Right atrium auricular region (tissue), 2 donors: ENCODE measurements at places on chromosomes 12 and 14. TPM values are rescaled to one million over a fixed set of nuclear protein-coding genes. Genes with fewer than 3 reads are reported as not detected.
A peak's percentile ranks its signal among the peaks of the same experiment; 100 is the strongest.

- DNase-seq, result no peak
These were observed 46.0 kb upstream of the FOS start for GRCh38 chr14:75232597-75232996.

GRCh38 chr14:32820181-32820580 lies 118.5 kb upstream of the NPAS3 start:
- DNase-seq, result no peak

The CCDC175 gene
- total RNA-seq, result not detected

GRCh38 chr14:51209457-51209856 lies 30.6 kb upstream of the TMX1 start:
- DNase-seq, result no peak

The WNT5B gene
- total RNA-seq, result 1.5 TPM

- DNase-seq, result no peak
These were observed 8.2 kb downstream of the DMAC2L start for GRCh38 chr14:50320283-50320682.

DNA sequence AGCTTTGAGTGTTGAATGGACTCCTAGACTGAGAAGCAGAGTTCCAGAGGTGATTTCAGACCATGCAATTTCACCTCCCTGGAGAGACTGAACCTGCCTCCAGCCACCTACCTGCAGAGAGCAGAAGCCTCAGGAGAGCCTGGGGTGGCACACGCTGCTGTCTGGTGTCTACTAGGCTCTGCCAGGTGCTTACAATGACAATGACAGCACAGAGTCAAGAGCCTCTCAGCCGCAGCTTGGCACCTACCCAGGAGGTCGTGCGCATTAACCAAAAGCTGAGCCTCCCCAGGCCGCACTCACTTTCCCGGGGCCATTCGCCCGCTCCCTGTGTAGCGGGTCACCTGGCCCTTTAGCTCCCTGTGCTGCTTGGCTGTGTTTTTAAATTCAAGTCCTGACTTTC lies 63.2 kb downstream of the TESC start:
- DNase-seq, result no peak

The PLA2G1B gene
- not detected for total RNA-seq

DNA sequence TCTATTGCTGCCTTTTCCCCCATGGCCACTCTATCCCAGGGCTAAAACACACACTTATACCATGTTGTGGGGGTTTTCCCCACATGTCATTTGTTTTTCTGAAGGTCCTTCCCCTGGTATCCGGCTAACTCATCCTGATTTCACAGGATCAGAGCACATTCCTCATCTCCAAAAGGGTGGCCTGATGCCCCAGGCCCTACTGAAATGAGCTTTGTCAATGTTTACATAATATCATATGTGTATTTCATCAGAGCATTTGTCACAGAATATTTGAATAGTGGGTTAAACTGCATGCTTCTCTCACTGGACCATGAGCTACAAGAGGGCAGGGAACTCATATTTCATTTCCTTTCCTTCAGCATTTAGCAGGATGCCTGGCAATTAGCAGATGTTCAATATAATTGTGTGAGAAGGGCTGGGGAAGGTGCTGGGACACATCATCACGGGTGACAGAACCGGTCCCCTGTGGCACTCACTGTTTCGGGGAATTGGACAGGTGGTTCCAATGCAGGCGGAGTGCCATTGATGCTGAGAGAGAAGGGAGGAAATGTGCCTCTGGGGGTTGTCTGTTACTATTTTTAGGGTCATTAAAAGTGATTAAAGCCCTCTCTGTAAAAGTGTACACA lies 26.8 kb downstream of the EMP1 start:
- DNase-seq, result peak; percentile 52

DNA sequence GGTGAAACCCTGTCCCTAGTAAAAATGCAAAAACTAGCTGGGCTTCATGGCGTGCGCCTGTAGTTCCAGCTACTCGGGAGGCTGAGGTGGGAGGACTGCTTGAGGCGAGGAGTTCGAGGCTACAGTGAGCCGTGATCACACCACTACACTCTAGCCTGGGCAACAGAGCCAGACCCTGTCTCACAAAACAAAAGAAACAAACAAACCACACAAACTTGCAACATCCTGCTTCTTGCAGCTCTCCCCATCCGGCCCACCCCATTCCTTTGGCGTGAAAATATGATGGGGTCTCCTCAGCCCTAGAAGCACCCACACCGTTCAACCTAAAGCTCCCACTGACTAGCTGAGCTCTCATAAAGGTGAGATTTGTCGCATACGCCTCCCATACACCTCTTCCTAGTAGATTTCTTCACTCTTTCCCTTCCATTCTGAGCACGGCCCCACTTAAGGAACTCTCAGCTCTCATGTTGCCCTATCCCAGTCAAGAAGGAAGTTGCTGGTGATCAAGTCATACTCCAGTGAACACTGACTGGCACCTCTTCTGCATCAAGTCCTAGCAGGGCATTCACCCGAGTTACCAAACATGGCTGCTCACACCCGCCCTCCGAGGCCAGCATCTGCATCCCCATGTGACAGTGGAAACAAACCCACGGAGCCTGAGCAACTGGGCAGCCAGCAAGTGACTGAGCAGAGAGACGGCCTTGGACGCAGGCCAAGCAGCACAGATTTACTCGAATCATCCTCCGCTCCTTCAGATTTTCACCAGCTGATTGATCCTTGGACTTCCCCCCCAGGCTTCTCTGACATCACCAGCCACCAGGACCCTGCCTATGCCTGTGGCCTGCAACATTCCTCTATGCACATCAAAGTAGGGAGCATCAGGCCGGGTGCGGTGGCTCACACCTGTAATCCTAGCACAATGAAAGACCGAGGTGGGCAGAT lies 18.9 kb upstream of the CD27 start:
- no peak for DNase-seq

GRCh38 chr12:114241973-114242434 lies 163.9 kb downstream of the TBX5 start:
- no peak for DNase-seq

- no peak for DNase-seq
These were observed 15.5 kb downstream of the LHX5 start for GRCh38 chr12:113456199-113456598.

The RNF212B gene
- total RNA-seq, result not detected

- DNase-seq, result no peak
These were observed 59.5 kb upstream of the RASSF3 start for GRCh38 chr12:64550755-64551154.

The ST8SIA1 gene
- total RNA-seq, result 5.0 TPM

DNA sequence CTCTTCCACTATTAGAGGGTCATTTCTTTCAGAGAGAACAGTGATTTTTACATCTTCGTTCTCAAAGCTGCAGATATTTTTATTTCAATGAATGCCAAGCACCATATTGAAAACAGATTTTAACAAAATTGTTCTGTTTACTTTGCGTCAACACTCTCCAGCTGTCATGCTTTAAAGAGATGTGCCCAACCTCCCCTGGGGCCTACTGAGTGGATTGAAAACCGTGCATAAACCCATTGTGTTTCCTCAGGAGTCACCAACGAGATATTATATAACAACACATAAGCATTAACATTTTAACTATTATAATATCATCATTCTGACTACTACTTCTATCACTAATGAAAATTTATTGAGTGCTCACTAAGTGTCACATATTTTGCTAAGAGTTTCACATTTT lies 81.6 kb downstream of the MYF5 start:
- no peak for DNase-seq

DNA sequence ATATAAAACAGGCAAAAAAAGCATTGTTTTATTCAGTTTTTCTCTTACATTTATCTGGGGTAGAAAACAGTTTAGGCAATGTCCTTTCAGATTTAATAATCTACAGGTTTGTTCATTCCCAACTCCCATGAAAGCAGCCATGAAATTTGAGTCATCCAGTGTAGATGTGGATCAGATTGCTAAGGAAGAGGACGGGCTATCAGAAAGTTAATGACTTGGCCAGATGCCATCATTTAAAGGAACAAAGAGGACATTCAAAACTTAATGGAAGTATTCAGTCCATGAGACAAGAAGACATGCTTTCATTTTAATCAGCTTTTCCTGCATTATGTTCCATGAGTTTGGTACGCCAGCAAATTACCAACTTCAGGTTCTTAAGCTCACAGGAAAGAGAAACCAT lies 31.1 kb upstream of the POC1B start:
- no peak for DNase-seq

DNA sequence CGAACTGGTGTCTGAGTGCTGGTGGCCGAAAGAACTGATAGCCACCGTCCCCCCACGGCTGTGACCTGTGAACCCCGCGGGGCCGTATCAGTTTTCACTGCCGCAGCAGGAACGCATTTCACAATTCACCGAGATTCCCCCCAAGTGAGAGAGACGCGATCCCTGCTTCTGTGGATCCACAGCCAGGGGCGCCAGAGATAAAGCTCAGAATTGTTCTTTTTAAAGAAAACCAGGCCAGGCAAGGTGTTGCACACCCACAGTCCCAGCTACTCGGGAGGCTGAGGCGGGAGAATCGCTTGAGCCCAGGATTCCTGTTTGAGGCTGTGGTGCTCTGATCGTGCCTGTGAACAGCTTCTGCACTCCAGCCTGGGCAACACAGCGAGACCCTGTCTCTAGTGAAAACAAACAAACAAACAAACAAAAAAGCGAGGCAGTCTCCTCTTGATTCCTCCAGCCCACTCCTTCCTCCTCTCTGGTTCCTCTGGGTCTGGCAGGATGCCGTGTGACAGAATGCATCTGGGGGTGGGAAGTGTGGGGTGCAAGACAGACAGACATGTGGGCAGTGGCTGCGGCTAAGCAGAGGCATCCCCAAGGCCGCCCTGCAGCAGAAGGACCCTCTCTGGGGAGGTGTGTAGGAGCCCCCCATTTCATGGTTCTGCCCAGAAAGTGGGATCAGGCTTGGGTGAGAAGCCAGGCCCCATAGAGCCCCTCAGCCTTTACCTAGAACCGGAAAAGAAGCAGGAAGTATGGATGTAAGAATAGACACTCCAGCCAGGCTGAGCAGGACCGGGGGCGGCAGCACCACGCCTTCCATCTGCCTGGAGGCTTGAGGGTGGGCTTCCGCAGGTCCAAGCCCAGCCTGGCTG lies 39.2 kb upstream of the PPP1R13B start:
- no peak for DNase-seq

DNA sequence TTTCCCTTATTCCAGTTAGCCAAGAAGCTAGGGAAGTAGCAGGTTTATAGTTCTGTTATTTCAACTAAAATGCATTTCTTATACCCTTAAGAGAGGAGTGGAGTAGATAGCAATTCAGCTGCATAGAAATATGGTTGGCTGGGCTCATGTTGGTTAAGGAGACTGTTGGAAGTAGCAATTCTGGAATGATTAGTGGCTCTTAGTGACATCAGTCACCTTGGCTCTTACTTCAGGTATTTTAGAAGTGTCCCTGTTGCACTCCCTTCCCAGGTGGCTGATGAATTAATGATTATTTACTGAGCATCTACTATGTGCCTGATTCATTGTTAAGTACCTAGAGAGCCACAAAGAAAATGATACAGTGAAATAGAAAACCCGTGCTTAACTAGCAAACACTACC lies 128.1 kb downstream of the MGST1 start:
- DNase-seq, result no peak

The KRT78 gene
- not detected for total RNA-seq

The DBX2 gene
- 0.19 TPM for total RNA-seq

GRCh38 chr12:23895792-23896218 lies 53.7 kb downstream of the SOX5 start:
- no peak for DNase-seq

- no peak for DNase-seq
These were observed 153.9 kb upstream of the RFLNA start for GRCh38 chr12:124140944-124141486.

DNA sequence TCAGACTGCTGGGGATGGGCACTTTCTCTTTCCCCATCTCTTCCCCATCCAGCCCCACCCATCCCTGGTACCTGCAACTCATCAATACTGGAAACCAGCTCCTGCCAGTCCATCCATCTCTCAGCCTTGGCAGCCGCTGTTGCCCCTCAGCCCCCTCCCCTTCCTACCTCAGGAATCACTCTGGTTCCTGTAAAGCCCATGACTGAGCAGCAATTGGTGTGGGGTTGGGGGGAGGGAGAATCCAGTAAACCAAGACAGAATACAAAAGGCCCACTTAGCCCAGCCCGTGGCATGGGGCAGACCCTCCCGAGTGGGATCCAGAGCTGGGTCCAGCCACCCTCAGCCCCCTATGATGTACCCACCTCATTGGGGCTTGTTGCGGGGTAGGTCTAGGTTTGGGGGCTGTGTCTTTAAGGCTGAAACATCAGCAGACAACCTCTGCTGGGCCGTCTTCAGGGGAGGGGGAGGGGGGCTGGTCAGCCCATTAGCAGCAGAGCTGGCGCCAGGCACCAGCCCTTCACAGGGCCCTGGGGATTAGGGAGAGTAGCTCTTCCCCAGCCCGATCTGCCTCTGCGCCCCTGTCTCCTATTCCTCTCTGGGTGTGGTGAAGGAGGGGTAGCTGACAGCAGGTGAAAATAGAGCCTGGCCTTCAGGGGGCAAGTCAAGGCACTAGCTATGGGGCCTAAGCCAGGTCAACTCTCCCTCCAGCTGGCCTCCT lies 702 bp upstream of the PRPH start:
- DNase-seq, result no peak

DNA sequence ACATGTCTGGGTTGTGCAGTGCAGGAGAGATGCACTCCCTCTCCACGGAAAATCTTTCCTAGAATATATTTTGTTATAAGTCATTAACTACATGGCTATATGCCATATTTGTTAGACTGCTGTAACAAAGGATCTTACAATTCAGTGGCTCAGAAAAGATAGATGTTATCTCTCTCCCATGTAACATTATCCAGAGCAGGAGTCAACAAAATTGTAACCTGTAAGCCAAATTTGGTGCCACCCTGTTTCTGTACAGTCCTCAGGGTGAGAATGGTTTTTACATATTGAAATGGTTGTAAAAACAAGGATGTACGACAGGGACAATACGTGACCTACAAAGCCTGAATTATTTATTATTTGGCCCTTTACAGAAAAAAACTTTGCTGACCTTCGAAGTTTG lies 155.5 kb downstream of the KIF21A start:
- no peak for DNase-seq

The INHBC gene
- total RNA-seq, result not detected

- DNase-seq, result peak; percentile 13
These were observed 70.6 kb upstream of the CCND2 start for GRCh38 chr12:4202918-4203317.

The NPAS3 gene
- total RNA-seq, result 0.67 TPM

DNA sequence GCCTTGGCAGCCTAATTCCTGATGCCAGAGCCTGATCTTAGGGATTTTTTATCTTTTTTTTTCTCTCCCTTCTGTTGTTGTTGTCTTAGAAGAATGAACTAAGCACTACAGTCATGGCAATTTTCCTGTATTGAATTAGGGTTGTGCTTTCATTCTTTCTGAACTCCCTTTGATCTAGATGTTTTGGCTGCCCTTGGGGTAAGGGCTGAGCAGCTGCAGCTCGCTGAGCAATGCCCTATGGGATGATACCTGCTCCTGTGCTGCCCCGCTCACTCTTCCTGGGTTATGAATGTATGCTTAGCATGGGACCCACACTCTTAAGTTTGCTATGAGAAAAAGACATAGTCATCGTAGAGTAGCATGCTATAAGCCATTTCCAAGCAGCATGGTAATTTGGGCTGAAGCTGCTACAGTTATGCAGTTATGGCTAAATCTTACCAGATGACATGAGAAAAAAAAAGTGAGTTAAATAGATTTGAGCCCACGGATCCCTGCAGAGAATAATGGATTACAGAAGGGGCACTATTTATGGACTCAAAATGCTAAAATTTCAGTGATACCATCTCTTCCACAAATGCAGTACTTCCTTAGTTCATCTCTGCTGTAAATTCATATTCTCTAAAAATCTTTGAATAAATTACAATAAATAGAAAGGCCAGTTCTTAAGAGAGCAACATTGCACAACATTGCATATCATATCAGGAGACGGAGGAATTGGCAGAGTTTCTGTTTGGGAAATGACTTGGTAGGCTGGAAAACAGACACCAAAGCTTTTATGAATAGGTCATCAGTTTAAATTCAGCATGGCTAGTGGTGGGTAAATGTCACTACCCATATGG lies 79.2 kb upstream of the PTHLH start:
- no peak for DNase-seq
